ENCODE measurements at places on chromosomes 16 and 17.

- no peak overlapping the region for H3K4me3 ChIP-seq
- no peaks in the 10 kb centered on the region for H3K4me1 ChIP-seq
- H3K27ac ChIP-seq = no peak overlapping the region
- peaks cover 2% of the 10 kb centered on the region for H3K27me3 ChIP-seq
Observed at GRCh38 chr16:80197741-80198201, 343.0 kb upstream of the DYNLRB2 start.

DNA sequence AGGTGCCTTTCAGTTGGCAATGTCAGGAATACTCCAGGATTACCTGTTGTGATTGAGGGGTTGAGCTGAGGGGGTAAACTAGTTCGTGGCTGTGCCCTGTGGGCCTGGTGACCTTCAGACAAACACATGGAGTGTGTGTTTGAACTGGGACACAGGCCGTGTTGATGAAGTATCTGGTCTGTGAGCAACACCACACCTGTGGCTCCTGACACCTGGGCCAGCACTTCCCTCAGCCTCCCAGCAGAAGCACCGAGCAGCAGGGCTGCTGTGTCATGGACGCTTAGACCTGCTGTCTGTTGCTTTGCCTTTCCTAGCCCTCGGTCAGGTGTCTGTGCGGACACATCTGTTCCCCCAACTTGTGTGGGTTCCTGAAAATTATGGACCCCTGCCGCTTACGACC is 82.9 kb downstream of the KSR1 start:
- no peaks in the 10 kb centered on the region for H3K27me3 ChIP-seq
- H3K4me1 ChIP-seq = peaks cover 38% of the 10 kb centered on the region
- no peaks in the 10 kb centered on the region for H3K36me3 ChIP-seq
- no peak for DNase-seq
- peak overlapping the region; percentile 13 for H3K27ac ChIP-seq

- H3K27me3 ChIP-seq = no peaks in the 10 kb centered on the region
- H3K4me3 ChIP-seq = no peak overlapping the region
- DNase-seq = no peak
- peak overlapping the region; percentile 45 for H3K27ac ChIP-seq
- no peaks in the 10 kb centered on the region for H3K4me1 ChIP-seq
- H3K36me3 ChIP-seq = peaks cover 9% of the 10 kb centered on the region
Observed at GRCh38 chr17:75124041-75124818, 7.3 kb downstream of the NT5C start.

DNA sequence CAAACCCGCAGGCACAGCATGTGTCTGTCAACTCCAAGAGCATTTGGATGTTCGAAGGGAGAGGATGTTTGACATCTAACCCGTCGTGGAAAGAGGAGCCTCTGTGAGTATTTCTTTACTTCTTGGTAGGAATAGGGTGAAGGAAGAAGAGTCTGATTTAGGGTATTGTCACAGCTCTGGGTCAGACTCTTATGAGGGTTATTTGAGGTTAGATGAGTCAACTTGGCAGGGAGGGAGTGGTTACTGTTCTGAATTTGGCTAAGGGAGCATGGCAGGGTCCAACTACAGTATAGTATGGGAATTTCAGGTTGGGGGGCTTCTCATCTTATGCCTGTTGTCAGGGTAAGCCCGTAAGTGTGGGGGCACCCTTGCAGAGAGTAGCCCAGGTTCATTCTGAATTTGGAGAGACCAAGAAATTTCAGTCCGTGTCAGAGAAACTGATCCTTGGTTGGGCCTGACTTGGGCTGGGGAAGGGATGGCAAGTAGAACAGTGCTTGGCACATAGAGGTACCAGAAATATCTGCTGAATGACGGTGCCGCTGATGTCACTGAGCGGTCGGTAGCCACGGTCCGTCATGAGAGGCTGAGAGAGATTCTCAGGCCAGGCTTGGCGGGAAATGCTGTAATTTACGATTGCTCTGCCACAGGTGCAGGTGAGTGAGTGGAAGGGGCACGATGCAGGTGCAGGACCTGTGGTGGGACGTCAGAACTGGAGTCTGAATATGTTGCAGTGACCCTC is 43.2 kb downstream of the MYH3 start:
- H3K27ac ChIP-seq = no peak overlapping the region
- H3K36me3 ChIP-seq = no peaks in the 10 kb centered on the region
- H3K27me3 ChIP-seq = peaks cover 13% of the 10 kb centered on the region
- no peak for DNase-seq
- no peak overlapping the region for H3K4me3 ChIP-seq

GRCh38 chr17:2058586-2059546 is 4.0 kb downstream of the HIC1 start:
- DNase-seq = no peak
- no peak overlapping the region for H3K27ac ChIP-seq
- peaks cover 24% of the 10 kb centered on the region for H3K36me3 ChIP-seq
- H3K4me3 ChIP-seq = no peak overlapping the region
- H3K27me3 ChIP-seq = peaks cover 42% of the 10 kb centered on the region
- H3K4me1 ChIP-seq = no peaks in the 10 kb centered on the region

GRCh38 chr17:51817955-51818354 is 340.6 kb downstream of the CA10 start:
- H3K36me3 ChIP-seq = no peaks in the 10 kb centered on the region
- peaks cover 3% of the 10 kb centered on the region for H3K27me3 ChIP-seq
- H3K27ac ChIP-seq = no peak overlapping the region

GRCh38 chr16:399340-400019 is 2.2 kb upstream of the DECR2 start:
- H3K4me1 ChIP-seq = peaks cover 9% of the 10 kb centered on the region
- no peak for DNase-seq
- no peaks in the 10 kb centered on the region for H3K27me3 ChIP-seq

- H3K36me3 ChIP-seq = peaks cover 16% of the 10 kb centered on the region
- H3K4me1 ChIP-seq = peaks cover 13% of the 10 kb centered on the region
- peak overlapping the region; percentile 87 for H3K27ac ChIP-seq
- no peaks in the 10 kb centered on the region for H3K27me3 ChIP-seq
- H3K4me3 ChIP-seq = no peak overlapping the region
- no peak for DNase-seq
Observed at GRCh38 chr17:68437979-68438822, 19.1 kb downstream of the WIPI1 start.

DNA sequence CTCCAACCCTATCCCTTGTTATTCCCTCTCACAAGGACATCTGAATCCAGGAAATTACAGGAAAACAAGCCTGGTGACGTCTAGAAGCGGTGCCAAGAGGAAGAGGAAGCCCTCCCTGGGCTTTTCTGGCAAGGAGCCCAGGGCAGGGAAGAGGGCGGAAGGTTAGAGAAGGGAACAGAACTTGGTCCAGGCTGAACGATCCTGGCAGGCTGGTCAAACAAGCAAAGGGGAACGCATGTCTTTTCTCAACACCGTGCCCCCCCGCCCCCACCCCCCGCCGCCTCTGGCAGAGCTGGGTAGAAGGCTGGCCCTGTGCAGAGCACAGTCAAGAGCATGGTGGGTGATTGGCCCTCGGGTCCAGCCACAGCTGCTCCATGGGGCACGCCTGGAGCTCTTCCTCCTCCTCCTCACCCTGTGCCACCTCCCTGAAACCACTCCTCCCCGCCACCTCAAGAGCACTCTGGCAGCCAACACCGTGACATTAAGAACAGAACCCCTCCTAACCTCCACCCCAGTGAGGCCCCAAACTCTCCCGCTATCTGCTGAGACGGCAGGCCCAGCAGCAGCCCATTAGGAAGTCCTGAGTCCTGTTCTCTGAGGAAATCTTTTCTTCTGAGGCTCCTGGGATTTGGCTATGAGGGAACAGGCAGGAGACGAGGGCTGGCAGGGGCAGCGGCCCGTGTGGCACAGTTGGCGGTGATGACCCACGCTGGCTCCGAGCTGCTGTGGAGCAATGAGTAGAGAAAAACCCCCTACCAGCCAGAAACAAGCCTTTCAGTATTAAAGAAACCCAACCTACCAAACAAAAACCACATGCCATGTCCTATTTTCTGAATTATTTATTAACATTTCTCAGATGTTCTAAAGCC is 7.3 kb downstream of the C16orf86 start:
- H3K27ac ChIP-seq = no peak overlapping the region
- no peaks in the 10 kb centered on the region for H3K36me3 ChIP-seq
- H3K4me1 ChIP-seq = no peaks in the 10 kb centered on the region
- no peaks in the 10 kb centered on the region for H3K27me3 ChIP-seq
- H3K4me3 ChIP-seq = no peak overlapping the region
- DNase-seq = no peak

- no peaks in the 10 kb centered on the region for H3K4me1 ChIP-seq
- no peak overlapping the region for H3K27ac ChIP-seq
- peaks cover under 1% of the 10 kb centered on the region for H3K27me3 ChIP-seq
- H3K4me3 ChIP-seq = no peak overlapping the region
Observed at GRCh38 chr16:19967561-19967960, 82.9 kb upstream of the GPRC5B start.

DNA sequence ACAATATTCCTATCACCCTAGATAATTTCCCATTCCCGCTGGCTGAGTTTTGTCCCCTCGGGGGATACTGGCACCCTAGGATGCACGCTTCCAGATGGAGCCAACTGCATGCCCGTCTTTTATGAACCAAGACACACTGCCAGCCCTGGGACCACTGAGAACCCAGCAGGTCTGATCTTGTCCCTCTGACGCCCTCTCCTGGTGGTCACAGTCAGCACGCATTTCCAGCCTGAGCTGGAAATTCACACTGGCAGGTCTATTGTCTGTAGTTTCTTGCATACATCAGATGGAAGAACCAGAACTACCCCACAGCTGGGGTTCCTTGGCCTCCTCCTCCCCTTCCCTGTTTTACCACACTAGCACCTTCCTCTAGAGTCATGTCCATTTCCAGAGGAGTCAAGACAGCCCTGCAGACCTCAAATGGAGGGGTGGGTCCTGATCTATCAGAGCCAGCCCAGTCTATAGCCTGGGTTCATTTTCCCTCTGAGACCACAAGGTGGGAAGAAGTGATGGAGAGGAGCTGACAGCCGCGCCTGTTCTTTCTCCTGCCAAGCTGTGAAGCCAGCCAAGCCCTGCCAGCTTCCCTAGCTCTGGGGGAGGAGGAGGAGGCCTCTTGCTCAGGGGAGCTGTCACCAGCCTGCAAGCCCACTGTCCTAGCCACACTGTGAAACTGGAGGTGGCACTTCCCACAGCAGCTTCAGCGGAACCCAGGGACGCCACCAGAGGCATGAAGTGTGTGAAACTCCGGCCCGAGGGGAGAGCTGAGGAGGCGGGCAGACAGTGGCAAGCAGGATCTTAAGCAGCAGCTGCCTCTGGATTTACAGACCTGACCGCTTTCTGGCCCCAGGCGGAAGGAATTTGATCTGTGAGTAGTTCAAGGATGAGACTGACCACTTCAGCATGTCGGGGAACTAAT is 29.3 kb downstream of the MXRA7 start:
- H3K4me1 ChIP-seq = peaks cover 2% of the 10 kb centered on the region
- peaks cover 6% of the 10 kb centered on the region for H3K36me3 ChIP-seq

GRCh38 chr17:66976781-66977201 is 12.3 kb downstream of the CACNG4 start:
- no peak overlapping the region for H3K4me3 ChIP-seq
- H3K27me3 ChIP-seq = peaks cover 20% of the 10 kb centered on the region
- H3K36me3 ChIP-seq = no peaks in the 10 kb centered on the region
- DNase-seq = no peak
- H3K4me1 ChIP-seq = no peaks in the 10 kb centered on the region

- no peak overlapping the region for H3K27ac ChIP-seq
- no peak overlapping the region for H3K4me3 ChIP-seq
- no peak for DNase-seq
- H3K36me3 ChIP-seq = peaks cover 35% of the 10 kb centered on the region
- H3K4me1 ChIP-seq = peaks cover 30% of the 10 kb centered on the region
- no peaks in the 10 kb centered on the region for H3K27me3 ChIP-seq
Observed at GRCh38 chr17:15440347-15440746, 27.1 kb downstream of the CDRT4 start.

DNA sequence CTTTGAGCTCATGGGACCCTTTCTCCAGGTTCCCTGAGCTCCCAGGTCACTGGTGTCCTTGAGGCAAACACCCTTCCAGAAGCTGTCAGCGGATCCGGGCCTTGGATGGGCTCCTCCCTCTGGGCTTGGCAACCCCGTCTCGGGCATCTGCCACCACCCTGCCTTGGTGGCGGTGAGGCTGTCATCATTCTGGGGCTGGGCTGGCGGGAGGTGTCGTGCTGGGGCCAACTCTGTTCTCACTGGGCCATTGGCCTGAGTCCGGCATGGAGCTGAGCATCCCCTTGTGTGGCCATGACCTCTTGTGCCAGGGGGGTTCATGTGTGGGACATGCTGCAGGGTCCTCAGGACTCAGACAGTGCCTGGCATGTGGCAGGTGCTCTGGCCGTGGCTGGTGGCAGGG is 197.6 kb downstream of the LAT start:
- H3K4me3 ChIP-seq = no peak overlapping the region
- no peak overlapping the region for H3K27ac ChIP-seq
- H3K27me3 ChIP-seq = no peaks in the 10 kb centered on the region
- DNase-seq = no peak

- H3K4me3 ChIP-seq = no peak overlapping the region
- H3K27me3 ChIP-seq = peaks cover 9% of the 10 kb centered on the region
- DNase-seq = no peak
- no peak overlapping the region for H3K27ac ChIP-seq
- peaks cover 3% of the 10 kb centered on the region for H3K4me1 ChIP-seq
- H3K36me3 ChIP-seq = no peaks in the 10 kb centered on the region
Observed at GRCh38 chr16:4566144-4566543, 10.0 kb downstream of the C16orf96 start.

DNA sequence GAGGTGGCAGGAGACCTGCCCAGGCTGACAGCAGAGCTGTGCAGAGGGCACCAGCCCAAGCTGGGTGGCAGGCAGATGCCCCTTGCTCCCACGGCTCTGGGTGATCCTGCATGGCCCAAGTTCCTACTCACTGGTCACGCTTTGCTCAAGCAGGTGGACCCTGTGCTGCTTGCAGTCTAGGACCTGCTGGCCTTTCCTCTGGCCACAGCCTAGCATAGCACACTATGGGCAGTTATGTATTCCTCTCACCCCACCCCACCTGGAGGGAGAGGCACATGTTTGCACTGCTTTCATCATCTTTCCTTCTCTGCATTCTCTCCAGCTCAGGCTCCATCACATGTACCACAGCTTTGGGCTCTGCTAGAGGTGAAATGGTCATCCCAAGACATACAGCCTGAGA is 19.6 kb upstream of the SREBF1 start:
- no peak overlapping the region for H3K27ac ChIP-seq
- H3K27me3 ChIP-seq = no peaks in the 10 kb centered on the region
- no peaks in the 10 kb centered on the region for H3K36me3 ChIP-seq
- no peaks in the 10 kb centered on the region for H3K4me1 ChIP-seq

DNA sequence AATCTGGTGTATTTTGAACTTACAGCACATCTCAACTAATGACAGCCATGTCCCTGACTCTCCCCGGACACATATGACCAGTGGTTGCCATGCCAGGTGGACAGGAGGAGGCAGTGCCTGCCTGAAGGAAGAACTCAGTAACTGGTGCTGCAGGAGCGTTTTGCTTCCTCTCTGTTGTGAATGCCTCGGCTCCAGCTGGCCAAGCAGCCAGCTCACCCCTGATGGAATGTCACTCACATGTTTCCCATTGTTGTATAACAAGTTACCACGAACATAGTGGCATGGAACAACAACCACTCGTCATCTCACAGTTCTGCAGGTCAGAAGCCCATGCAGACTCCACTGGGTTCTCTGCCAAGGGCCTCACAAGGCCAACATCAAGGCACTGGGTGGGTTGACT is 20.1 kb upstream of the IRF8 start:
- H3K27me3 ChIP-seq = peaks cover 18% of the 10 kb centered on the region
- H3K4me3 ChIP-seq = no peak overlapping the region
- no peak for DNase-seq
- H3K27ac ChIP-seq = no peak overlapping the region
- no peaks in the 10 kb centered on the region for H3K4me1 ChIP-seq
